ENCODE measurements at places on chromosomes 11 and 22. TPM values are rescaled to one million over a fixed set of nuclear protein-coding genes. Genes with fewer than 3 reads are reported as not detected.

ZBTB16 gene
- total RNA-seq, result 0.23 TPM

GLYATL1 gene
- total RNA-seq, result not detected

SMIM35 gene
- not detected for total RNA-seq

TTC28 gene
- total RNA-seq, result 2.1 TPM

TSSK2 gene
- not detected for total RNA-seq

LRP4 gene
- 8.7 TPM for total RNA-seq

CEND1 gene
- 2.3 TPM for total RNA-seq

ENTHD1 gene
- not detected for total RNA-seq

MAJIN gene
- total RNA-seq, result not detected

RTN4RL2 gene
- 94.8 TPM for total RNA-seq

UCP3 gene
- total RNA-seq, result 1.2 TPM

TAF10 gene
- 235 TPM for total RNA-seq

KMT5B gene
- total RNA-seq, result 22.4 TPM

TMEM123 gene
- 172 TPM for total RNA-seq

CRYBA4 gene
- not detected for total RNA-seq

SEPTIN5 gene
- total RNA-seq, result 7.0 TPM

OR4C3 gene
- not detected for total RNA-seq

KIAA1671 gene
- 12.7 TPM for total RNA-seq

AGBL2 gene
- 0.86 TPM for total RNA-seq

SLC22A12 gene
- total RNA-seq, result not detected

OR8G5 gene
- not detected for total RNA-seq

All from A549 treated with GW870086 at 1 μM for 4 hours (cell line).